AG09309 (cell line): ENCODE measurements at places on chromosomes 3 and 15.

- DNase-seq, result no peak
Measured at GRCh38 chr3:119676020-119676419, 1.2 kb downstream of the COX17 start.

DNA sequence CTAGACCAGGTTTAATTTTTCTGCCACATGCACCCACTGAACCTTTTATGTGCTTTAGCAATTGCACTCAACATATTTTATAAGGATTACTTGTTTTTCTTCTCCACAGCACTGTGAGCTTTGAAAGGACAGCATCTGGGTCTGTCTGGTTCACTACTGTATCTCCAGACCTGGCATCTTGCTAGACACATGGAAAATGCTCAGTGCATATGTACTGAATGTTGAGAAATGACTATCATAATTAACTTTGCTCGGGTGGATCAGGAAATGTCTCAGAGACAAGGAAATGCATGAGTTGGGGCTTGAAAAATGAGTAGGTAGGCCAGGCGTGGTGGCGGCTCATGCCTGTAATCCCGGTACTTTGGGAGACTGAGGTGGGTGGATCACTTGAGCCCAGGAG is 40.2 kb downstream of the DOCK3 start:
- no peak for DNase-seq

- peak; percentile 79 for DNase-seq
Measured at GRCh38 chr15:75107908-75108838, 84.8 kb downstream of the PPCDC start.

DNA sequence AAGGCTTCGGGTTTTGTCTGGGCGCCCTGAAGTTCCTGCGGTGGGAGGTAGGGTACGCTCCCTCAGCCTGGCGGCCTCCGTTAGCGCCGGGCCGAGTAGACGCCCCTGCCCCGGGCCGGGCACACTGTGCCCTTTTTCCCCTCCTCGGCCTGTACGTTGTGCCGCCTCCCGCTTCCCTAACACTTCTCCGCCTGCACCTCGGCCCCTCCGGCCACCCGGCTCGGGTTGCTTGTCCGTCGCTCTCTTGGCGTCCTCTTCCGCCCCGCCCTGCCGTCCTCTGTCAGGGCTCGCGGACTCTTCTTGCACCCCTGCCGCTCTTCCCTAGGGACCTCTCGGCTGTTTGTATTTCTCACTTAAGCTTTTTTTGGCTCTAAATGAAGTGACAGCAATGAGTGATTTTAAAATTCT is 384 bp downstream of the KNL1 start:
- no peak for DNase-seq

DNA sequence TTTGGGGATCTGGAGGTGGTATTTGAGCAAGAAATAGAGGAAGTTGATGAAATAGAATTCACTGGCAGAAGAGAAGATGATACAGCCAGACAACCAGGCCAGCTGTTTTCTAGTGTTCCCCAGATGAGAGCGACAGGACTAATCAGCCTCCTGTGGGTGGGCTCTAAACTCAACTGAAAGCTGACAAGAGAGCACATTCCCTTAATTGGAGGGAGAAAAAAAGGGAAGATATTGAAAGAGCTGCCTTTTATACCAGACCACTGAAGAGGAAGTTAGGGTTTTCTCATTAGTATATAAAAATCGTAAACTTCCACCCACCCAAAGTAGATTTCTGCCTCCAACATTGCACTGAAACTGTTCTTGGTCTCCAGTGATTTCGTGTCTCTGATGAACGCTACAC is 6.5 kb upstream of the TM4SF19 start:
- no peak for DNase-seq

GRCh38 chr15:89206908-89207331 is 14.5 kb downstream of the RLBP1 start:
- no peak for DNase-seq
